ENCODE measurements at places on chromosomes 2 and 18. TPM values are rescaled to one million over a fixed set of nuclear protein-coding genes. Genes with fewer than 3 reads are reported as not detected.

MLPH gene
- not detected for total RNA-seq

RALBP1 gene
- 56.4 TPM for total RNA-seq

OR6B2 gene
- not detected for total RNA-seq

LYG2 gene
- not detected for total RNA-seq

DGUOK gene
- 75.6 TPM for total RNA-seq

B3GNT7 gene
- not detected for total RNA-seq

GALR1 gene
- not detected for total RNA-seq

TUBA4B gene
- not detected for total RNA-seq

TDRD15 gene
- 0.05 TPM for total RNA-seq

CYB5A gene
- total RNA-seq, result 20.4 TPM

FLACC1 gene
- 2.7 TPM for total RNA-seq

SOX11 gene
- total RNA-seq, result not detected

OTOS gene
- not detected for total RNA-seq

RFTN2 gene
- not detected for total RNA-seq

GAREM1 gene
- total RNA-seq, result 0.18 TPM

SLC5A7 gene
- total RNA-seq, result not detected

NT5DC4 gene
- total RNA-seq, result not detected

AKAIN1 gene
- total RNA-seq, result not detected

ACKR3 gene
- 2.5 TPM for total RNA-seq

RAB3GAP1 gene
- 23.0 TPM for total RNA-seq

ANKAR gene
- 3.9 TPM for total RNA-seq

PTPN18 gene
- 98.0 TPM for total RNA-seq

CXCR1 gene
- total RNA-seq, result 2.7 TPM

FAHD2A gene
- total RNA-seq, result 37.3 TPM

RUFY4 gene
- 2.1 TPM for total RNA-seq

LRP2 gene
- 0.25 TPM for total RNA-seq

LYPD6 gene
- total RNA-seq, result not detected

PLB1 gene
- total RNA-seq, result 1.1 TPM

ASXL3 gene
- total RNA-seq, result not detected

NOSTRIN gene
- not detected for total RNA-seq

KYNU gene
- total RNA-seq, result not detected

BOLL gene
- total RNA-seq, result not detected

GALNT14 gene
- total RNA-seq, result not detected

ANKRD30B gene
- total RNA-seq, result not detected

CD302 gene
- 0.50 TPM for total RNA-seq

COLEC12 gene
- not detected for total RNA-seq

CACNB4 gene
- total RNA-seq, result 0.28 TPM

SP5 gene
- not detected for total RNA-seq

SULT1C2 gene
- total RNA-seq, result not detected

FTCDNL1 gene
- total RNA-seq, result 0.86 TPM

SCYGR4 gene
- not detected for total RNA-seq

SKOR2 gene
- total RNA-seq, result not detected

CDH7 gene
- not detected for total RNA-seq

SGPP2 gene
- 2.7 TPM for total RNA-seq

CHST9 gene
- not detected for total RNA-seq

All from activated CD4-positive, alpha-beta memory T cell treated with anti-CD3 and anti-CD28 coated beads, Interleukin-2, amount 10 ng/mL, durations not matched to agents 7 days and 5 days (primary cell).